ENCODE measurements at places on chromosomes 11 and 22.

DNA sequence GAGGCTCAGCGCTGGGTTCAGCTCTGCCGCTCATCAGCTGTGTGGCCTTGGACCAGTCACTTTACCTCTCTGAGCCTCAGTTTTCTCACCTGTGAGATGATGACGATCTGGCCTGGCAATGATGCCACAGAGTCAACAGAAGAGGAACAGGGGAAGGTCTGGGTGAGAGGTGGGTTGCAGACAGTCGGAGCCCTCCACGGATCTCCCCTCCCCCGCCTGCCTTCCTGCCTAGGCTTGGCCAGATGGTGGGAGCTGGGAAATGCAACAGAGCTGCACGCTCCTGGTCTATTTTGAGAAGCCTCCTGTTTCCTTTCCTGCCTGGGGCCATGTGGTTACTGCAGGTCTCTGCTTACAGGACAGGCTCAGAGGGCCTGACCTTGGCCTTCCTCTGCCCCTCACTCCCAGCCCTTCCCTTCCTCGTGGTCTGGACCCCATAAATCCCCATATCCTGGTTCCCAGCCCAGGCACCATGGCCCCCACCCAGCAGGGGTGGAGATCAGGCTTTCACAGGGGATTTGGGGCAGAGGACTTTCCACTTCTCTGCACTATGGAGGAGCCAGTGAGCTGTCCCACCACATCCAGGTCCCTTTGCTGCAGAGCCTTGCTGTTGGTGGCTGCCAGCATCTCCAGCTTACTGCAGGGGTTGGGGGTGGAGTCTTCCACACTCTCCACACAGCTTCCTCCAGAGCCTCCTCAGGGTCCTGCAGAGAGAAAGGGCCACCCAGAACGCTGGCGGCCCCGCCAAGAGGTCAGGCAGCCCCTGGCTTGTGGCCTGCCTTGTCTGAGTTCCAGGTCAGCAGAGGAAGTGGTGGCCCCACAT is 46.9 kb downstream of the C11orf96 start:
- no peak for DNase-seq

GRCh38 chr11:120310870-120311269 is 14.2 kb upstream of the TLCD5 start:
- no peak for DNase-seq

DNA sequence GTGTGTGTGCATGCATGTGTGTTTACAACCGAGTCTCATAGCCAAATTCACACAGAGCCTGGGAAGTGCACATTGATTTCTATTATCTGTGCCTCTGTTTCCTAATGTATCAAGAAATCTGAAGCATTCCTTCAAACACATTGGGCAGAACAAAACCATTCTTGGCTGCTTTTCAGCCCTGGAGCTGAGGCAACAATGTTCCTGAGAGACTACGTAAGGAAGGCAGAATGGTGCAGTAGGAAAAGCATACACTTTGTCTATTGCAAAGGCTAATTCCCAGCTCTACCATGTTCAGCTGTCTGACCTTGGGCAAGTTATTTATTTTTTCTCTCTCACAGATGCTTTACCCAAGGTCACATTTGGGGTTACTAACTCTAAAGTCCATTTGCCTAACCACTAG is 575.5 kb downstream of the SOX6 start:
- DNase-seq: no peak

GRCh38 chr11:115384236-115384635 is 120.0 kb downstream of the CADM1 start:
- no peak for DNase-seq

DNA sequence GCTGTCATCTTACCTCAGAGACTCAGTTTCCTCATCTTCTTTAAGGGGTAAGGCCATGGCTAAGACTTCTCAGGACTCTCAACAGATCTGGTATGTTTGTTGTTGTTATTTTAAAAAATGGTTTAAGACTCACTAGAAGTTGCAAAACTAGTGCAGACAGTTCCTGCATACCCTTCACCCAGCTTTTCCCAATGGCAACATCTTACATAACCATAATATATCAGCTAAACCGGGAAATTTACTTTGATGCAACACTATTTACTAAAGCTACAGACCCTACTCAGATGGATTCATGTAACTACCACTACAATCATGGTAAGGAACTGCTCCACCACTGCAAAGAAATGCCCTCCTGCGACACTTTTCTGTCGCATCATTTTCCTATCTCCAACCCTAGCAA is 20.4 kb downstream of the LGR4 start:
- no peak for DNase-seq

DNA sequence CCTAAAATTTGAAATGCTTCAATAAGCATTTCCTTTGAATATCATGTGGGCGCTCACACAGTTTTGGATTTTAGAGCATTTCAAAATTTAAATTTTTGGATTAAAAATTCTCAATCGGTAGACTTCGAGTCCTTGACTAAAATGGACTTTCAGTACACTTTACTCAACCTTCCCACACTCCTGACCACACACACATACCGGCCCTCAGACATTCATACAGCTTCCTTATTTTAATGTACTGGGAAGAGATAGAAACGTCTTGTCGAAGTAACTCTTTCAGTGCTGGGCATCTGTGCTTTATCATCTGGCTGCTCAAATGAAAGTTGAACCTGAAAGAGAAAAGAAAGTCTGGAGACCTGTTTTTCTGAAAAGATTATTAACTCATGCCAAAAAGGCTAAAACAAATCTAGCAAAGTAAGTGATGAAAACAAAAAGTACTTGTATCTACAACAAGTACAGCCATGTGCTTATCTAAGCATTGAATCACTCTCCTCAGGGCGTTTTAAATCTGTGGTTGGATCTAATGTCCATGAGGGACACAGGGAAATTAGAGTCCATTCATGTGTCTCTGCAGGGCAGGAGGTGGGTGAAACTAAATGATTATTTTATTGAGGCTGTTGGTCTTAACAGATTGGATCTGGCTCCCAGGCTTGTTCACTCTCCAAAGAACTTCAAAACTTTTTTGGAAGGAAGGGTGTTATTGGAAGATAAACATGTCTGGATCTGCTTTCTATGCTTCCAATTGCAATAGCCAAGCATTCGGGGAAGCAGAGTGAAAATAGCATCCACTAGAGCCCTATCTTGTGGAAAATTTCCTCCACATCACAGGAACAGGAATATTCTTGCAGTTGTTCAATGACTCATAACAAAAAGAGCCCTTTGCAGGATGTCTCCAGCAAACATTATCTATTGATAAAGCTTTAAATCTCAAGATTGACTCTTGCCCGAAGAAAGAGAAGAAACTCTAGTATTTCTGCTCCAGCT is 47.0 kb downstream of the CARD18 start:
- no peak for DNase-seq
